ENCODE measurements at places on chromosomes 2 and 18.
A peak's percentile ranks its signal among the peaks of the same experiment; 100 is the strongest.

DNA sequence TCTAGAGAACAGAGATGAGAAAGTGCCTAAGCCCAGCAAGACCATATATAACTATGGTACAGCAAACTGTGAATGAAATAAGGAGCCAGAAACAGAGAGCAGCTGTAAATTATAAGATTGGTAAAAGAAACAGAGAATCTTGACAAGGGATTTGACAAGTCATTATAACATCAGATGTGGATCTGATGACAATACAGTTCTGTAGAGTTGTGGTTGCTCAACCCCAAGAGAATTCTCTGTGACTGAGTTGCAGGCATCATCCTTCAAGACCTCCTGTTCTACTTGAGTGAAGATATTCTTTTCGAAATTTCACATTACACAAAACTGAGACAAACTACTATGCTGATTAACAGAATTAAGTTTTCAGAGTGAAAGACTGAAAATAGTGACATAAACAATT lies 343.1 kb upstream of the SLC39A10 start:
- no peak for DNase-seq

DNA sequence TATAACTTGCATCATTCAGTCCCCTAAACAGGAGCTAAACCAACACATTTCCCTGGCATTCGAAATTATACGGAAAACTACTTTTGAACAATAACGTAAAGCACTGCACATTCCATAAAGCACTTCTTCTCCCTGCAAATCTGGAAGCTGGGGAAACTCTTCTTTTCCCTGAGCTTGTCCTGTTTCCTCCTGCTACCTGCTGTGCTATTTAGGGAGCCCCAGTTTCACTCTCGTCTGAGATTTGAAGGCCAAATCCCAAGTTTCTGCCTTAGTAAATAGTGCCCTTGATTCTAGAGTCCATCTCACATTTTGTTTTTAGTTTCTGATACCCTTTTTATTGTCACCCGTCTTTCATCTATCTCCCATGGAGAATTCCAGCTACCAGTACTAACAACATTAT lies 67.7 kb upstream of the OSR1 start:
- no peak for DNase-seq

DNA sequence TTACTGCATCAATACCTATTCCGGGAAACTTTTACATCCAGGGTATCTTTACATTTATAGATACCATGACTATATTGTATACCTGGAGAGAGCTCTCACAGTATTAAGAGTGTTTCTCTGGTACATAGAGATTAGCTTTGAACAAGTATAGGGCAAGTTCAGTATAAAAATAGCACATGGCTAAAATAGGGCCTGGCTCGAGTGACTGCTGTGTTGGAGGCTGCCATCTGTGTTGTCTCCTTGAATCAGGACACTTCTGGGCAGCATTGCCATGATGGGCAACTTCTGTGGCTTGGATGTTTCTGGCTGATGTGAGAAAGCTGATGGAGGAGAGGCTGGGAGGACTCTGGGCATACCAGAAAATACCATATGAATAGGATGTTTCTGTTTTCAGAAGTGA lies 18.7 kb downstream of the ARHGAP28 start:
- no peak for DNase-seq

DNA sequence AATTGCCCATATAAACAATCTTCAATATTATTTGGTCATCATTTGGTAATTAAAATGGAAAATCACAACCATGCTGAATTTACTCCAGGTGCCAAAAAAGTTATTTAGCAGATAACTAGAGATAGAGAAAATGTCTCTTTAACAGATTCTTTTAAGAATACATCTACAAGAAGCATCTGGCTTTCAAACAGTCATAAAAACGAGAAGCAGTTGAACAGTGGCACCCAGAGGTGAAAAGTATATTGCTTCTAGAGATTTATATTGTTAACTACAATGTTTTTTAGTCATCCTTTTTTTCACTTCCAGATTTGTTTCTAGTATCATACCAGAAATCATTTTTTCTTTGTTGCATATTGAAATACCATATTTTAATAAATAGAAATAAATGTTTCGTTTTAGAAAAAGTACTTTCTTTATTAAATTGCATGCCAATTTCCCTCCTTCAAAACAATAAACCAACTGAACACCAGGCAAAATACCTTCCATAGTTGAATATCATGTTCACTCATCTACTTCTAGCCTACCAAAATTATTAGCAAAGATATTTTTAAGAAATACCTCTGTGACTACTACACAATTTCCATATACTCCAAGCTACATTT lies 65.4 kb upstream of the HNRNPA3 start:
- peak; percentile 73 for DNase-seq

DNA sequence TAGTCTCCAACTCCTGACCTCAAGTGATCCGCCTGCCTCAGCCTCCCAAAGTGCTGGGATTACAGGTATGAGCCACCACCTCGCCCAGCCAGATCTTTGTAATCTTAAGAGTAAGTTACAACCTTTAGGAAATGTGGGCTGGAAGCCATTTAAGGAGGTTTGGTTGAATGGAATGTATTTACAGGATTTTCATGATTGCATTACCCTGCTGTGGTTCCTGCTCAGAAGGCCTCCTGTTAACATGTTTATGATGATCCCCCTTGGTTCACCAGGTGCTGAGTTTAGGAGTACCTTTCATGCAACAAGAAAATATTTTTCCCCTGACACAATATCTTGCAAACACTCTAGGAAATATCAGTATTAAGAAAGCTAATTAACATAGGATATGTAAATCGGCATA lies 187.4 kb upstream of the SH3BP4 start:
- DNase-seq = no peak

DNA sequence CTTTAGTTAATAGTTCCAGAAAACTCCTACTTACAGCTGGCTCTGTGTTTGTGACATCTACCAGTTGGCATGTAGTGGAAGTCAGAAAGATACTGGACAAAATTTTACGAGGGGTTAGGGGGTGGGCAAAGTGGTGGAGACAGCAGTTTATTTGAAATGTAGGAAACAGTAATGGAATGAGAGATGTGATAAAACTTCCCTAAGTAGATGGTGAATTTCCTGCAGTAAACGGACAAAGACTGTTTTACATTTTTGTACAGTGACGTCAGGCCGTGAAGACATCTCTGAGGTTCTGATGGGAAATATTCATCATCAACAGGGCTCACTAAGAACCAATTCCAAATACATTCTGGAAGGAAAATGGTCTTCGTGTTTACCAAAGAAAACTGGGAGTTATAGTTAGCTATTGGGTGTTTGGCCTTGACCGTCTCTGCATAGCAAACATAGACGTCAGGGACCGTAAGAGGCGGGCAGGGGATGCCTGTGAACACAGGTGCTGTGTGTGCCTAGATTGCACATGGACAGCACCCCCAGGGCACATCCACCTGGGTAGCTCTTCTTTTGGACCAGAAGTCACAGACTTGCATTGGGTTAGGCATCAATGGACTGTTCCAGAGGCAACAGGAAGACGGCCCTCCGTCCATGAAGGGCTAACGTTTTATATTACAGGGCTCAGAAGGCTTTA lies 131.5 kb downstream of the ZNF516 start:
- peak; percentile 79 for DNase-seq

- DNase-seq = no peak
Measured at GRCh38 chr18:78006006-78006773, 756.5 kb downstream of the GALR1 start.

- peak; percentile 45 for DNase-seq
Measured at GRCh38 chr2:1591978-1592907, 152.1 kb downstream of the PXDN start.

GRCh38 chr2:208031608-208032019 lies 6.3 kb upstream of the PLEKHM3 start:
- DNase-seq = no peak

GRCh38 chr2:41870265-41870585 lies 177.6 kb upstream of the PKDCC start:
- DNase-seq = no peak

GRCh38 chr2:127504552-127505430 lies 21.5 kb downstream of the IWS1 start:
- peak; percentile 79 for DNase-seq

- DNase-seq = no peak
Measured at GRCh38 chr18:8762968-8763367, 57.6 kb downstream of the MTCL1 start.

DNA sequence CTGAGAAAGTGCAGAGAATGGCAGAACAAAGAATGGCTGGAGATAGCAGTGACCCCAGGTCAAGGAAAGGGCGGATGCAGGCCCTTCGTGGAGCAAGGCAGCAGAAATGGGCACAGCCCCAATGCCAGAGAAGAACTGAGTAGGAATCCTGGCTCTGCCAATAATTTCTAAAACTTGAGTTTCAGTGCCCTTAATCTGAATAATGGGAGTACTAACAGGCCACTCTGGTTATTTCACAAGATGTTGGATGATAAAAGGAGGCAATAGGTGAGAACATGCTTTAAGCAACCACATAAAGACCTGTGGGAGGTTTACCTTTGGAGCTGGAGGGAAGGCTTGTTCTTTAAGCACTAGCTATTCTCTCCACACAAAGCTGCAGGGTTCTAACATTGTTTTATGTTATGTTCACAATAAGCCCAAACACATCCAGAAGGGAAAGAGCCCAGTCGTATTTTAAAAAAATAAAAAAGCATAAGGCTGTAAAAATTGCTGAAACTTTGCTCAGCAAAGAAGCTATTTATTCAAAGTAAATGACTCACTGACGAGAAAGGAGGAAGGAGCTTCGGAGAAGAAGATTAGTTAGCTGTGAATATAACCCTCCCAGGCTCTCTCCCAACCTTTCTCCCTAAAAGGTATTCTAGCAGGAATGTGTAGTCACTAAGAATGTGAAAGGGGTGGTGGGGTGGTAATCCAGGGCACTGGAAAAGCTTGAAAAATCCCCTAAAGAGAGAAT lies 470.2 kb downstream of the TXNL1 start:
- peak; percentile 65 for DNase-seq

GRCh38 chr2:26723991-26724750 lies 31.6 kb downstream of the KCNK3 start:
- DNase-seq = peak; percentile 89

GRCh38 chr2:191115804-191116203 lies 35.0 kb downstream of the STAT4 start:
- DNase-seq = peak; percentile 59

DNA sequence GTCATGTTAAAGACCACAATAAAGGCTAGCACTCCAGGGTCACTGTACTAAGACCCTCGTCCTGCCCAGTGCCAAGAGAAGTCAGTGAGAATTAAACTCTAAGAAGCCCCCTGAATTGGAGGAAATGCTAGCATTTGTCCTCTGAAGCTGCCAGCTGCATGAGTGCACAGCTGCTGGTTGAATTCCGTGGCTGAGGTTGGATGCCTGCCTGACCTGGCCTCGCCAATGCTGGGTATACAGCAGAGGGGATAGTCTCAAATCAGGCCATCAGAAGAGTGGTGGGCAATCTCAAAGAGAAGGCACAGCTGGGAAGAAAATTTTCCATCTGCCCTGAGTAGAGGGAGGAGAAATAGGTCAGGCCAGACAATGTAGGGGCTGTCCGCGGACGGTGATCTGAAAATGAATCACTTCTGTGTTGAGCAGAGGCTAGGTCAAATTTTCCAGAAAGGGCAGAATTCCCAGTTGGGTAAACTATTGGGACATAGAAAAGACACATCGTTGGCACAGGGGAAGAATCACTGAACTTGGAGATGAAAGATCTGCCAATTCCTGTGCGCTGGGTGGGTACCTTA lies 110.5 kb upstream of the AGAP1 start:
- no peak for DNase-seq

DNA sequence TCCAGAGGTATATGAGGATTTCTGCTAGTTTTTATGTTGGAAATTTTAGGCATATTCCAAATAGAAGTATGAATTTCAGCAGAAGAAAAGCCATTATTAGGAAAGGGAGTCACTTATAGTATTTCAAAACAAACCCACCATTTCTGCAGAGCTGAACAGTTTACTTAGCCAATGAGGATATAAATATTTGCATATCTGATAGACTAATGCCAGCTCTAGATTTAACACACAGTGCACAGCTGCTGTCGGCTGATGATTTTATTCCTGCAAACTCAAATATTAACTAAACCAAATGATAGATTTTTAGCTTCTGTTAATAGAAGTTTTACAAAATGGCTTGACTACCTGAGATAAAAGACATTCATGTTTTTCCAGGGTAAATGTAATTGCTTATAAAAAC lies 375.8 kb upstream of the FANCL start:
- no peak for DNase-seq

DNA sequence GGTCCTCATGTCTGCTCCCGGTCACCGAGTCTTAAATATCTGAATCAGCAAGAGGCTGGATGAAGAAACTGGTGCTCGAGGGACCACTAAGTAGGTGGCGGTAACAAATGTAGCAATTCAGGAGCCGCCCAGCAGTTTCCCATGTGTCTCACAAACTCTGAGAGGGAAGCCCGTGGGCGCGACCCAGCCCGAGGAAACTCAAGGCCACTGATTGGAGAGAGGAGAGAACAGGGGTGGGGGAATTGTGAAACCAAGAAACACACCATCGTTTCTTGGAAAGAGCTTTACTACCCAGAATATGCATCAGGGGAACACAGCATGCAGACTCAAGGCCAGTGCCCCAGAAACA lies 10.8 kb downstream of the MLPH start:
- DNase-seq = no peak

DNA sequence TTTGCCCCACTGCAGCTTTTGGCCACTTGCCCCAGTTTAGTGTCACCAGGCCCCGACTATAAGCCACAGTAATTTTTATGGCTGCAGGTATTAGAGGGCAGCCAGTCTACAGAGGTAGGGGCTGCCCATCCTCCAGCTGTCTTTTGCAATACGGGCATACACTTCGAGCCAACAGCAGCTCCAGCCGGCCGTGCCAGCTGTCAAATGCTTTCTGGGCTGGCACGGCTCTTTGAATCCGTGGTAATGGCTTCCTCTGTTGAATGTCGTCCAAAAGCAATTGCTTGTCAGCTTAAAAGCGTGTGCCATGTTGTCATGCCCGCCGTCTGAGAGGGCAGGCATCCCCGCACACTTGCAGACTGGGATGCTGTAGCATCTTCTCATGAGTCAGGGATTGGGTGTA lies 41.3 kb downstream of the BCL2L11 start:
- DNase-seq = no peak

DNA sequence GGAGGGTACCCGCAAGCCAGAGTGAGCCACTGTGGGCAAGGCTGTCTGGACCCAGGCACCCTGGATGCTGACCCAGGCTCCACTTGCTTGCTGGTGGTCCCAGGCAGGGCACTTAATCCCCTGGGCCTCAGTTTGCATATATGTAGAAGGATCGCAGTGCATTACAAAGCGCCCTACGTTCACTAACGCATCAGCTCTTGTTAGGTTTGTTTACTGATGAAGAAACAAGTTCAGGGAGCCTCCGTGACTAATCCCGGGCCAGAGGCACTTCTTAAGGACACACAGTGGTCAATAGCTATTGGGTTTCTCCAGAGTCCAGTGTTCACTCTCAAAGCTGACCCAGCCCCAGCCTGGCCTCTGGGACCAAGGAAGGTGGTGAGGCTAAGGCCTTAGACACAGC lies 70.2 kb downstream of the LBH start:
- no peak for DNase-seq

GRCh38 chr2:86078774-86079545 lies 26.7 kb downstream of the POLR1A start:
- DNase-seq = peak; percentile 42

DNA sequence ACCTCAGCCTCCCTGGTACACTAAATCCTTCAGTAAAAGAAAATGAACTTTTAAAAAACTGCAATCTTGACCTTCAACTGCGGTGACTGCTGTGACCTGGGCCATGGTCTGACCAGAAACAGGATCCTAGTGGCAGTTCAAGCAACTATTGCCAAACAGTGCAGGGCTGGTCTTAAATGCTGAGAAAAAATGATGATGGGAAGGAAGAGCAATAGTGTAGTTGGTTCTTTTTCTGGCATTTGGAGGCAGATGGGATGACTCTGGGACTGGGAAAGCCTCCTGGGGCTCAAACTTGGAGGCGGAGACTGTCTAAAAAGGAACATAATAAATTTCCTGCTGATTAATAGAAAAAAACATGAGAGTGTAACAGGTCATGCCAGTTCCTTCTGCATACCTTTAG lies 45.4 kb downstream of the CHN1 start:
- DNase-seq = no peak

GRCh38 chr2:161122772-161123530 lies 37.3 kb upstream of the TANK start:
- DNase-seq = peak; percentile 92

All from ELR (cell line).